CD4-positive, alpha-beta T cell treated with Interleukin-6 for 4 hours (primary cell): ENCODE measurements at places on chromosomes 3 and 15.

DNA sequence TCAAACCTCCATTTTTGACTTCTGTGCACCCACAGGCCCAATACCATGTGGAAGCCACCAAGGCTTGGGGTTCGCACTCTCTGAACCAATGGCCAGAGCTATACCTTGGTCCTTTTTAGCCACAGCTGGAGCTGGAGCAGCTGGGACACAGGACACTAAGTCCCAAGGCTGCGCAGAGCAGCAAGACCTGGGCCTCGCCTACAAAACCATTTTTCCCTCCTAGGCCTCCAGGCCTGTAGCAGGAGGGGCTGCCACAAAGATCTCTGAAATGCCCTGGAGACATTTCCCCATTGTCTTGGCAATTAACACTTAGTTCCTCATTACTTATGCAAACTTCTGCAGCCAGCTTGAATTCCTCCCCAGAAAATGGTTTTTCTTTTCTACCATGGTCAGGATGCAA, 81.3 kb downstream of the ZMAT3 start:
- DNase-seq, result no peak

DNA sequence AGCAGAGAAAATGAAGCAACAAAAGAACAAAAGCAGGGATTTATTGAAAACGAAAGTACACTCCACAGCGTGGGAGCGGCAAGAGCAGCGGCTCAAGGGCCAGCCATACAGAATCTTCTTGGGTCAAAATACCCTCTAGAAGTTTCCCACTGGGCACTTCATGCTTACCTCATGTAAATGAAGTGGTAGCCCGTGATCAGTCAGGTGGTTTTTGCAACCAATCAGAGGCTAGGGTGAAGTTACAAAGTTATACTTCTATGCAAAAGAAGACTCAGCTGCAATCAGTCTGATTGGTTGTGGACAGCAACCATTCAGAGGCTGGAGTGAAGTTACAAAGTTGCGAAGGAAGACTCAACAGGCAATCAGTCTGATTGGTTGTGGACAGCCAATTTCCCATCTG, 37.8 kb upstream of the TRH start:
- peak; percentile 9 for DNase-seq

DNA sequence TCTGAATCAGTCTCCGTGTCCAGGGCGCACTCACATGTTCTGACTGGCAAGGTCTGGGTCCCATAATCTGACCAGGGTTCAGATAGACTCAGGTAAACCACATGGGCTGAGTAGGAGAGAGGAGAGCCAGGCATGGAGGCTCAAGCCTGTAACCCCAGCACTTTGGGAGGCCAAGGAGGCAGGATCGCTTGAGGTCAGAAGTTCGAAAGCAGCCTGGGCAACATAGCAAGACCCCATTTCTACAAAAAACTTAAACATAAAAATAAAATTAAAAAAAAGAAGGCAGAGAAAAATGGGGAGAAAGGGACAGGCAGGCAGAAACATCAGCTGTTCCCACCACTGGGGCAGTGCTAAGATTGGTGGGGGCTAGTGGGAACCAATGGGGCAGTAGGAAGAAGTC, 5.4 kb downstream of the TMEM43 start:
- no peak for DNase-seq

DNA sequence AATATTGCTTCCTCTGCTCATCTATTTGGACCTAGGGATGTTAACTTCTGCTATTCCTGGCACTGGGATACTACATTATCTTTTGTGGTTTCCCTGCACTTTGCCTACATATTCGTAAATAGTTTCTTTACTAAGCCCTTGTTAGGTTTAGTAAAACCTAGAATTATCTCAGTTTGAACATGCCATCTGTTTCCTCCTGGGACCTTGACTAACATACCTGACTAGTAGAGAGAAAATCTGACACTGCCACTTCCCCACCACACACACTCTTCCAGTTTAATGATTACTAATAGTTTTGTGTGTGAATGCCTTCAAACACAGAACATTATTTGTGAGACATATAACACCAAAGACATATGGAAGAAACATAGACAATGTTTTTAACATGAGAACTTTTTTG, 28.2 kb upstream of the SOX2 start:
- no peak for DNase-seq
